Heart left ventricle (tissue), 16 donors: ENCODE measurements at places on chromosomes 1 and 21.

DNA sequence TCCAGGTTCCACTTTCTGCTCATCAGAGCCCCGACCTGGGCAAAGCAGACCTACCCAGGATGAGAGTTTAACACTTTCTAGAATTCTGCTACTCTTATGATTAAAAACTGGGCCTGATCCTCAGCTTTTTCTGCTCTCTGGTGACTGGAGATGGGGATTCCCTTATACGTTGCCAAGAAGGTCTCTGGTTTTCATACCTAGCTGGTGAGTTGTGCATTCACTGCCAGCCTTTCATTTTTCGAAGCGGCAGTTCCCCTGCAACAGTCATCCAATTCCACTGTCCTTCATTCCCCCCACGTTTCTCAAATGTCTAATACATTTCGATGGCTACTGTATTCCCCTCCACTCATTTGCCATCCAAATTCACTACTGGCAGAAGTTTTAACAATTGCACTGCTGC, 135.3 kb downstream of the ADSS2 start:
- H3K4me3 ChIP-seq = no peak overlapping the region
- no peak for DNase-seq
- H3K27me3 ChIP-seq = no peaks in the 10 kb centered on the region
- H3K4me1 ChIP-seq = no peaks in the 10 kb centered on the region

GRCh38 chr1:164228928-164229327, 330.1 kb upstream of the PBX1 start:
- H3K27ac ChIP-seq = no peak overlapping the region
- H3K4me3 ChIP-seq = no peak overlapping the region
- H3K4me1 ChIP-seq = no peaks in the 10 kb centered on the region
- no peaks in the 10 kb centered on the region for H3K27me3 ChIP-seq

GRCh38 chr1:118907466-118907865, 80.7 kb downstream of the TBX15 start:
- H3K4me3 ChIP-seq = no peak overlapping the region
- H3K36me3 ChIP-seq = no peaks in the 10 kb centered on the region
- H3K27me3 ChIP-seq = no peaks in the 10 kb centered on the region
- DNase-seq = no peak
- no peak overlapping the region for H3K27ac ChIP-seq

GRCh38 chr1:70227439-70227838, 6.3 kb downstream of the SRSF11 start:
- peaks cover 51% of the 10 kb centered on the region for H3K4me1 ChIP-seq
- H3K27me3 ChIP-seq = no peaks in the 10 kb centered on the region
- no peak for DNase-seq
- H3K4me3 ChIP-seq = no peak overlapping the region
